ENCODE measurements at places on chromosomes 13 and 19.
A peak's percentile ranks its signal among the peaks of the same experiment; 100 is the strongest.

DNA sequence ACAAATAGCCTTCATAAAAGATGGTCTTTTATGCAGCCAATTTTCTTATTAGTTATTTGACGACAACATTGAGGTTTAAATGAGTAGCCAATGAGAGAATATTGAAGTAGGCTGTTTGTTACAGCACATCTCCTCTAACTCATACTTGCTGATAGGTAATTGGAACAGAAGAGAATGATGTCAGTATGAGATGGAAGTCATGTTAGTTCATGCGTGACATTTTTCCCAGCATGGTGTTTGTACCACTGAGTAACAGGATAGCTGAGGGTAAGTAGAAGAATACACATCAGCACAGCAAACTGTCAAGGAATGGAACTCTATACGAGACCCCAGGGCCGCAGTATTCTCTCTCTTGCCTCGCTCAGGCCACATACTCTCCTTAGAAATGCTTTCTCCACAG, 37.2 kb downstream of the COL4A2 start:
- no peak for DNase-seq

DNA sequence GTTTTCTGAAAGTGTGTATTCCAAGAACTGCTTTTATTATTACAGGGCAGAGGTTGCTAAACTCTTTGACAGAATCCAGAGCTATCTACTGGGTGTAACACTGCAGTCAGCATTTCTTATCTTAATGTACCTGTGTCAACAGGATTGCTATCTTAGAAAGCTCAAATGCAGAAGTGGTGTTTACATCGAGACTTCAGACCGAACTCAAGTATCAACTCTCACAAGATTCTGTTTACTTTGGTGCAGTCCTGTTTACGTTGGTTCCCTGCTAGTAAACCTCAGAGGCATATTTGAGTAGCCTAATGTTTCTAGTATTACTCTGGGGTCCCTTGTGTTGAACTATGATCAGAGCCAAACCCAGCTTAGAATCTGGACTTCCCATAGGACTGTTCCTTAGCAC, 20.5 kb downstream of the SLC15A1 start:
- DNase-seq: peak; percentile 76

DNA sequence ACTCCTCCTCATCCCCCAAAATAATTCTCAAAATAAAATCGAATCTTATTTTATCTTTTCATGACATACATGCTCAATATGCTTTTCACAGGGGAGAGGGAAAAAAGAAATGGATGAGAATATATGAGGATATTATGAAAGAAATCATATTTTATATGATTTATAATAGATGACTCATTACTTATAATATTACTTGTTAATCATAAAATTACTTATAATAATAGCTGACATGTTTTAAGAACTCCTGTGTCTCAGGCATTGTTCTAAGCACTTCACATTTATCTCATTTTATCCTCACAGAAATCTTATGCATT, 3.0 kb upstream of the CEACAM3 start:
- no peak for DNase-seq

DNA sequence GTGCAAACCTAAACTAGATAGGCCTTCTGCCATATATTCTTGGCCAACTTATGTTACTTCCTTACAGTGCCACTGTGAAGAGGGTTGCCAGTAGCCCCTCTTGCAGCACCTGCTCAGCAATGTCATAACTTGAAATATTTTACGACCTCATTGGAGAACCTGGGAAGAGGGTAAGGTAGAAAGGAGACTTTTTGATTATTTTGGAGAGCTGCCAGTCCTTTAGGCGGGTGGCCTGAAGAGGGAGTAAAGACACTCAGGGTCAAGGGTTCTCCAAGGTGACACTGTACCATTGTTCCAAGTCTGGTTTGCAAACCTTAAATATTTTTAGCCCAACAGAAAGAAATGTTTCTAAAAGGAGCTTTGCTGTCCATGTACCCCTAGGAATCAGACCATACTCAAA, 118.3 kb downstream of the FLT1 start:
- DNase-seq: no peak

DNA sequence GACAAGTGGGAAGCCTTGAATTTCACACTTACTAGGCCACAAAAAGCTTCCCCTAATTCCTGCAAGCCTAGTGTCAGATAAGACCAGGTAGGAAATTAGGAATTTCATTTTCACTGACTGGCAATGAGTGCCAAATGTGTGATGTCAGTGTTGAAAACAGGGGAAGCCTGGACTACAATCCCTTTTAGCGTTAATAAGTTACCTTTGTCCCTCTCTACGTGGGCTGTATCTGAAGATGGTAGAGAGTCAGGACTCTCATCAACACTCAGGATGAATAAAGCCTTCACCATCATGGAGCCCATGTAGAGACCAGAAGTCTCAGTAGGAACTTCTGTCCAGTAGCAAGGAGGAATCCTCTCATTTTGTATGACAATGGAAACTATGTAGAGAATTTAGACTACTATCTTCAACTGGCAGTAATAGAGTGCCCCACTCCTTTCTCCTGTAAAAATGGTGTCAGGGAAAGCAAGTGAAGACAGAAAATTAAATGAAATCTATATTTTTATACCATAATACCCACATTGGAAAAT, 324.1 kb upstream of the KLHL1 start:
- no peak for DNase-seq

GRCh38 chr13:109783447-109783814, 3.0 kb downstream of the IRS2 start:
- DNase-seq: no peak

- peak; percentile 48 for DNase-seq
Observed at GRCh38 chr13:30835442-30835841, 70.6 kb upstream of the MEDAG start.

GRCh38 chr19:3798137-3798536, 12.0 kb upstream of the MATK start:
- no peak for DNase-seq

- DNase-seq: no peak
Observed at GRCh38 chr13:98875146-98875729, 102.6 kb downstream of the DOCK9 start.

All from mesenchymal stem cell (in vitro differentiated cells and primary cell).